Fibroblast of the conjunctiva (primary cell): ENCODE measurements at places on chromosomes 5 and 9.
A peak's percentile ranks its signal among the peaks of the same experiment; 100 is the strongest.

- no peak for DNase-seq
Measured at GRCh38 chr9:100729336-100729895, 151.5 kb downstream of the CAVIN4 start.

GRCh38 chr5:147776989-147777388 lies 5.5 kb downstream of the JAKMIP2 start:
- DNase-seq, result no peak

GRCh38 chr9:10268531-10269485 lies 344.0 kb downstream of the PTPRD start:
- no peak for DNase-seq

DNA sequence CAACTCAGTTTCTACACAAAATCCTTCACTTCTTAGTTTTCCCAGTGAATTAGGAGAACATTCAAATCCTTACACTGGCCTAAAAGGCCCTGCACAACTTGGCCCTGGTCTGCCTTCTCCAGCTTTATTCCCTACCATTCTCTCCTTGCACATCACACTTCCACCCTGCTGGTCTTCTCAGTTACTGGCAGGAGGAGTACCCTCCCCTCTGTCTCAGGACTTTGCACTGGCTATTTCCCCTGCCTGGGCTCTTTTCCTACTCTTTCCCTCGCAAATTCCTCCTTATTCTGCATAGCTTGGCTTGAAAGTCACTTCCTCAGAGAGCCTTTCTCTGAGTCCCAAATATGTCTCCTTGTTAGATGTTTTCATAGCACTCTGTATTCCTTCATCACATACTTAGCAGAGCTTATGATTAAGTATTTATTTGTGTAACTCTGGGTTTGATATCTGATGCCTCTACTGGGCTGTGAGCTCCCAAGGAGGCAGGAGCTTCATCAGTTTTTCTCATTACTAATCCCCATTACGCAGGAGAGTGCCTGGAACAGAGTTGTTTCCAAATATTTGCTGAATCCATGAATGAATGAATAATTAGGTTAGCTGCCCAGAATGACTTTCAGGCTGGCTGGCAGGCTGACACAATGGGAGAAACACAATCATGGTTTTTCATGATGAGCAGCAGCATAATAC lies 159.8 kb upstream of the KLF9 start:
- DNase-seq, result peak; percentile 51

GRCh38 chr5:17123010-17123409 lies 94.4 kb upstream of the BASP1 start:
- DNase-seq, result no peak

DNA sequence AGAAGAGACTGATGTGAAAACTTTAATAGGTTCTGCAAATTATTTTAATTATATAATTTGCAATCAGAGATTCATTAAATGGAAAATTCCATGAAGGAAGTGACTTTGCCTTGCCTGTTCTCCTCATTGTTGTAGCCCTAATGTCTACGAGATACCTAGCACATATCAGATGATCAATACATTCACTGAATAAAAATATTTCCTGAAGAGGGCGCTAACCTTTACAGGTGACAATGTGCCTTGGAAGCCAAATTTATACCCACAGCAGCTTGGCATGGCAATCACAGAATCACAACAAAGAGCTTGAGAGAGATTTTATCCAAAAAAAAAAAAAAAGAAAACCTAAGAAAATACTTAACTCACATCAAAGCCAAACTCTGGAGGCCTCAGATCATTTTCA lies 17.4 kb downstream of the HAUS6 start:
- DNase-seq, result no peak

- no peak for DNase-seq
Measured at GRCh38 chr9:105392531-105392930, 55.3 kb upstream of the FSD1L start.

- DNase-seq, result no peak
Measured at GRCh38 chr9:14888875-14889274, 21.4 kb downstream of the FREM1 start.

- no peak for DNase-seq
Measured at GRCh38 chr9:133619791-133620190, 10.6 kb upstream of the FAM163B start.

DNA sequence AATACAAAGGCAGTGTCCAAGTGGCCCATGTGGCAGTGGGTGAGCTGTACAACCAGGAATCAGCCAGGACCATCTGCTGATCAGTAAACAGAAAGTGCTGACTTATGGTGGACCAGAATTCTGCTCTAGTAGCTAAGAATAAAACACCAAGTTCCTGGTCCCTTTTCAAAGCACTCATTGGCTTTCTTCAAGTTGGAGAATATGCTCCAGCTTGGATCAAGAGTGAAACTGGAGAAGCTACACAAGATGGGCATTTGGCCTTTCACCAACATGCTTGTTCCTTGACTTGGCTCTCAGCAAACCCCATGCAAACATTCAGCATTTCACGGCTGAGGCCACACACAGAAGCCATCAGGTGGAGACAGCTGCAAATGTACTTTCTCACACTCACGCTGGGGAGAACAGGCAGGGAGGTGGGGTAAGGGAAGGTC lies 32.1 kb downstream of the MARCHF3 start:
- DNase-seq, result peak; percentile 32

DNA sequence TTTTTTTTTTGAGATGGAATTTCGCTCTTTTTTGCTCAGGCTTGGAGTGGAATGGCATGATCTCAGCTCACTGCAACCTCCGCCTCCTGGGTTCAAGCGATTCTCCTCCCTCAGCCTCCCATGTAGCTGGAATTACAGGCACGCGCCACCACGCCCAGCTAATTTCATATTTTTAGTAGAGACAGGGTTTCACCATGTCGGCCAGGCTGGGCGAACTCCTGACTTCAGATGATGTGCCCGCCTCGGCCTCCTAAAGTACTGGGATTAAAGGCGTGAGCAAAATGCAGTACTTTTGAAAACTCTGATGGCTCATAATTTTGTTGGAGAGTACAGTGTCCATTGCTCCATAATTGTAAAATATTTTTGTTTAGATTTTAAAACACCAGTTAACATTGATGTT lies 52.6 kb downstream of the CCNH start:
- DNase-seq, result no peak
